ENCODE measurements at places on chromosomes 7 and 10.
A peak's percentile ranks its signal among the peaks of the same experiment; 100 is the strongest.

- DNase-seq = no peak
These were observed 17.9 kb upstream of the CYTH3 start for GRCh38 chr7:6290319-6290741.

DNA sequence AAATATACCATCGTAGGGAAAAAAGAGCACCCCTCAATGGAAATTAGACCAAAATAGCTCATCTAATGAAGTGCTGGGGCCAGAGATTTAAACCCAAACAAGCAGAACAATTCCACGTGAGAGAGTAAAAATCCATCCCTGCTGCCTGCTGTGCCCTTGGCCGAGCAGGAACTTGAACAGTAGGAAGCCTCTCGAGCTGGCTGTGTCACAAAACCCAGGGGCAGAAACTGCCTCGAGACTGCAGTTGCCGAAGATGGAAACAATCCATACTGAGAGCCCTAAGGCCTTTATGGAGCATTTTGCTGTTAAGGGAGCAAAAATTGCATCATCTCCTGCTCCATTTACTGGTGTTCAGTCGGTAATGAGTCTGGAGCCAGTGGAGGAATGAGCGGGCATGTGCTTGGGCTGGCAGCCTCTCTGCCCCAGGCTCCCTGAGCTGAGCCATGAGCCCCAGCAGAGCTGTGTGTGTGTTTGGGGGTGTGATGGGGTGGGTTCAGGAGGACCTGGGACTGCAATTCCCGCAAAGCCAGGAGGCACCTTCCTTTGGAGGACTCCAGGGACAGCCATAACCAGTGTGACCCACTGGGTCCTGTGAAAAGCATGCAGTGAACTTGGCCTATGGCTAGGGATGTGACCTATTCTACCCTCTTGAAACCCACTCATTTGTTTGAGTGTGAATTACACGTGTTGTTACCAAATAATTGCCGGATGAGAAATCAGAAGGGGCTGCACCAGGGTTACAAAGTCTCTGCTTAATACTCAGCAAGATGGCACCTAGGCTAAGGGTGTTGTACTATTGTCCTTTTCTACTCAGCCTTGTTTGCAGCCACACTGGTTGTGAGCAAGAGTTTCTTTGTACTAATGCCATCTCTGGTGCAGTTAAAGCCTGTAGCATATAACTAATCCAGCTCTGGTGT, 58.3 kb downstream of the CDHR3 start:
- DNase-seq = no peak

DNA sequence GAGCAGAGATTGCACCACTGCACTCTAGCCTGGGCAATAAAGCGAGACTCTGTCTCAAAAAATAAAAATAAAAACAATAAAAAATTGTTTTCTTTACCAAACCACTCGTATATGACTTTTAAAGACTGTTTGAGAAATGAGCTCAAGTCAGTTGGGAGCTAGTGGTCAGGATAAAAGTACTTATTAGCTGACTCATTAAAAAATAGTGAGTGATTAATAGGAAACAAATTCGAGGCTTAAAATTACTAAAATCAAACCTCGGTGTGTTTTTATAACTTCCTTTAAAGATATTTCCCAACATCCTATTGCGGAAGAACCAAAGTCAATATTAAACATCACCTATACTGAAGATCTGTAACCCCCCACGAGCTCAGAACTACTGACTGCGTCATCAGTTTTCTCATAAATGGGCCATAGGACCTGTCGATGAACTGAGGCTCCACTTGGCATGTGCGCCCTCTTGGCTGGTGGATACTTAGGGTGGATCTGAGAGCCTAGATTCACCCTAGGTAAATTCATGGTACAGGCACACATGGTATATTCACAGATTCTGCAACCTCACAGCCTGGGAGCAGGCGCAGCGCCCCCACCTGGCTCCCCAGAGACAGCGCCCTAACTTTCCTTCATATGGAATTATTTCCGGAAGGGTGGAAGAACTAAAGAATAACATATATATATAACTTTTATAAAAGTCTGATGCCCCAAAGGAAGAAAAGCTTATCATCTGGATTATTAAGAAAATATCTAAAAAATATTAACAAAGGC, 9.2 kb downstream of the MKI67 start:
- no peak for DNase-seq

DNA sequence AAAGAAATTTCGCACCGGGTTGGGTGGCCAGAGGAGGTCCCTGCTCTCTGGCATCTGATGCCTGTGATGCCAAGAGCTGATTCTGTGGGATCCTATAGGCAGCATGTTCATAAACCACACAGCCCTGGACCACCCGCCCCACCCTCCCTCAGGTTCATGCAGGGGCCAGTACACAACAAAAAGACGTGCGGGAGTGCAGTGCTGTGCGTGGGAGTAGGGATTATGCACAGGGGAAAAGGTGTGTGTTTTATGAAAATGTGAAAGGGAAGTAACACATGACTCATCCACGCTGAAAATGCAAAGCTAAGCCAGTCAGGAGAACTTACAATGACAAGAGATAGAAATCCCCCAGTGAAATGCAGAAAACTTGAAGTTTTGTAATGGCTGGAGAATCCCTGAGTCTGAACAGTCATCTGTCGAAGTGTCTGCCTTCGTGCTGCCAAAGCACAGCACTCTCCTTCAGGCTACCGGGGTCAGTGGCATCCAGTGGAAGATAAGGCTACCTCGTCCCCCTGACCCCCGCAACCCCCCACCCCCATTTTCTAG, 1.1 kb downstream of the KIAA1217 start:
- peak; percentile 75 for DNase-seq

DNA sequence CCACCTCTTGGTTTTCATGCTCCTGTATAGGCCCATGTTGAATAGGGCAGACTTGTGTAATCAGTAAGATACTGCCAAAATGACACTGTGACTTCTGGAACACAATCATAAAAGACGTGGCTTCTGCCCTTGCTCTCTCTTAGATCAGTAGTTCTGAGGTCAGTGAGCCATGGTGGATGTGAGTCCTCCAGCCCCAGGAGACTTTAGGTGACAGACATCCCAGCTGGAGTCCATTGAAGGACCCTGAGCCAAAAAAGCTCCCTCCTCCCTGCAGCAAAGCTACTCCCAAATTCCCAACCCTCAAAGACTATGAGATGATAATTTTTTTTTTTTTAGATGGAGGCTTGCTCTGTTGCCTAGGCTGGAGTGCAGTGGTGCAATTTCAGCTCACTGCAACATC, 3.2 kb upstream of the RADIL start:
- DNase-seq = no peak
